CD4-positive, alpha-beta T cell treated with Interleukin-4 for 1 hour (primary cell): ENCODE measurements at places on chromosomes 7 and 10.
A peak's percentile ranks its signal among the peaks of the same experiment; 100 is the strongest.

DNA sequence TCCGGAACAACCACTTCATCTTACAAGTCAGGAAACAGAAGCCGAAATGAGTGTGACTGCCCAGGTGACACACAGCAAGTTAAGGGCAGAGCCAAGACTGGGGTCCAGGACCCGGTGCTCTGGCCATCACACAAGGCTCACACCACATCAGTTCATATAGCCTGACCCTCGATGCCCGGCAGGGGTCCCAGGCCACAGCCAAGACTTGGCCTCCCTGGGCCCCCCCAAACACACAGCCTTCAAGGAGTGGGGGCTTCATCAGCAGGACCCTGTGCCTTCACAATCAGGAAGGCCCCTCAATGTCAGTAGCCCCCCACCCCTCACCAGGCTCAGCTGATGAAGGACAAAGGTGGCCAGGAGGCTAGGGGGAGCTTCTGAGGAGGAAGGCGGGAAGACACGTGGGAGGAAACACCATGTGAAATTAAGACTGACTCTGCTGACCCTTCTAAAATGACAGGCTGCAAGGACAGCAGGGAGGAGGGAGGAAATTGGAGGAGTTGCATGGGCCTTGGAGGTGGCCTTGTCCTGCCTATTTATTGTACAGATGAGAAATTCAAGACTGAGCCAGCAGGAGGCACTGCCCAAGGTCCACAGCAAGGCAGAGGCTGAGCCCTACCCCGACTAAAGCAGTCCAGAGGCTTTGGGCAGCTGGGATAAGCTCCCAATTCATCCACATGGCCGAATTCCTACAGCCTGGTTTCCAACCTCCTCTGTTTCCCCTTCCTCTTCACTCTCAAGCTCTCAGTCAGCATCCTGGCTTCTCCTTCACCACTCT, 216.1 kb upstream of the ZMIZ1 start:
- no peak for DNase-seq

DNA sequence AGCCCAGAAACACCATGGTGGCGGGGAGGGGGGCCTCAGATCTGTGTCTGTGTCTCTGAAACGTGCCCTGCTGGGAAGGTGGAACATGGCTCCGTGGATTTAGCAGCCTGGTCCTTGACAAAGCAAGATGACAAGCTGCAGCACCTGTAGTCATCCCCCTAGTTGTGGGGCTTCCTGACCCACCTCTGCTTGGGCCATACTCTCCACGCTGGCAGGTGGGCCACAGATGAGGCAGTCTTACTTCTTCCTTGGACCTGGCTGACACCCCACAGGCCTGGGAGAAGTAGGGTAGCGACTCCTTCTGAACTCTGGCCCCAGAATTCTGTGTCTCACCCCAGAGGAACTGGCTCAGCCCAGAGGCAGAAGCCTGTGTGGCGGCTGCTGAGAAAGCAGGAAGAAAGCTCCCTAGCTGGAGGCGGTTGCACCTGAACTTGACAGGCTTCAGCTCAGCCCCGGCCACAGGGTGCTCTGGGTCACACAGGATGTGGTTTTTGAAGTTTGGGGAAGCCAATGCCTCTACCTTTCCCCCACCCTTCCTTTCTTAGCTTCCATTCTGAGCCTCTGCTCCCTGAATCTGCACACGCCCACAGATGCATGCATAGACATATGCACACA, 113.9 kb downstream of the ABLIM1 start:
- peak; percentile 75 for DNase-seq

DNA sequence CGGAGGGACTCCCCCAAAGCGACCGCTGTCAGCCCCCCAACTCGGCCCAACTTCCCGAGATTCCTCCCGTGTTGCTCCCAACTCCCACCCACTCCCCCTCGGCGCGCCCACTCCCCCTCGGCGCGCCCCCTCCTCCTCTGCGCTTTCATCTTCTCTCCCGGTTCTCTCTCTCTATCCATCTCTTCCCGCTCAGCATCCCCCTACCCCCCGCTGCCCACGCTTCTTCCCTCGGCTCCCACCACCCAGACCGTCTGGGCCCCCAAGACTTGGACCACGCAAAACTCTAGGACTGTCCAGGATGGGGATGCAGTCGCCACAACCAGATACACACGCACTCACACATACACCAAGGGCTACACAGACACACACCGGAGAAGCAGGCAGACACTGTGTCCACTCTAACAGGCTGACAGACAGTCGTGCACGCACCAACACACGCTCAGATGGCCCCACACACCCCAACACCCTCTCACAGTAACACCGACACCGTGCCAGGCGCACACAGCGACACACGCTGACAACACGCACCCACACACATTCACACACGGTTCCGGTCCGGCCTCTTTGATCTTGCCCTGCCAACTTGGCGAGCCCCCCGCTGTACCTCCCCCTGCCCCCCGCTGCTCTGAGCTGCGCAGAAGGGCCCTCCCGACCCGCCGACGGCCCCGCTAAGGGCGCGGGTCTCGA, 1.1 kb downstream of the GRID1 start:
- no peak for DNase-seq

DNA sequence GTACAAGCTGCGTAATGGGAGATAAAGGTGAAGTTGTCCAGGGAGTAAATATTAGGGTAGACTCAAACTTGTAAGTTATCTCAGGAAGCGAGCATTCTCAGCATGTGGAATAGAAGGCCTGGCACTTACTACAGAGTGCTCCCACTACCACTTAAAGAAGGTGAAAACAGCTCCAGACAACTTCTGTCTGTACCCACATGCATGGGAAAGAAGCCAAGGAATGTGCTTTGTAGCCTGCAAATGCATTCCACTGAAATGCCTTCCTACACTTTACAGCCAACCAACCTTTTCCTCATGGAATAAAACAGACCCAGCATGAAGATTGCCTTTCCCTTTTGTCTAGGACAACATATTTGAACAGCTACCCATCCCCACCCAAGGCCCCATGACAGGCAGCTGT, 45.4 kb upstream of the NPSR1 start:
- DNase-seq, result no peak

DNA sequence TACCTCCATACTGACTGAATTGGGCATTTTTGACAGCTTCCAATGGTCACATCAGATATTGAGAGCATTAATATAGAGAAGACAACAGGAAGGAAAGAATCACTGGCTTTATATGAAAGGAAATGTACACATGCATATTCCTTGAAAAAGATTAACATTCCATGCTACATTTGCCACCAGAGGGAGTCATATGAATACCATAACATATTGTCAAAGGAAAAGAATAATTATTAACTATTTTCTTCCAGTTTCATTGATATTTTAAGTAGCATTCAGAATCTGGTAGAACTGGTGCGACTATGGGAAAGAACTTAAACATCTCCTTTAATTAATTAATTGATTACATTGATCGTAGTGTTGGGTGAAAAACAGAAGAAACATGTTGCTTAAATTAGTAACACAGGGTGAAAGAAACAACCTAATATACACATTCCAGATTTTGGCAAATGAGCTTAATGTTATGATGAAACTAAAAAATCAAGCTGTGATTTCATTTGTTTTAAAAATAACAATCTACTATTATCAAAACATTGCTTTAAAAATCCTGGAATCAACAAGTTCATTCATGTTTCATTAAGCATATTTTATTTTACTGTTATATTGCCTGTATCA, 71.5 kb downstream of the GPR85 start:
- DNase-seq, result no peak

DNA sequence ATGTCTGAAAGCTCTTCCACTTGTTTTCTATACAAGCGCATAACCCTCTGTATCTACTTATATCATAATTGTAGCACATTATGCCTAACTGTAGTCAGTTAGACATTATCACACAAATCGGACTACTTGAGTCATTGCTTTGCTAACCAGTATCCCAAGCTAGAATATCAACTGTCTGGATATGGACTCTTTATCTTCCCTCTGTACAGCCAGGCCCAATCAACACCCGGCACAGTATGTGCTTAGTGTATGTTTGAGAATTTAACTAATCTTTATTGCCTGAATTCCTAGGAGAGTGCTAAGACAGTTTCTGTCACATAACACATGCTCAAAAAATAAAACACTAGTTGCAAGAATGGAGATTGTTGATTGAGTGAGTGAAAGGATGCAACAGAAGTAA, 211.2 kb downstream of the ARL4A start:
- DNase-seq, result no peak

- no peak for DNase-seq
Measured at GRCh38 chr10:125911990-125912389, 15.6 kb downstream of the FANK1 start.
